ENCODE measurements at places on chromosomes 4 and X.

- DNase-seq = no peak
Observed at GRCh38 chr4:111802191-111802590, 343.1 kb upstream of the FAM241A start.

DNA sequence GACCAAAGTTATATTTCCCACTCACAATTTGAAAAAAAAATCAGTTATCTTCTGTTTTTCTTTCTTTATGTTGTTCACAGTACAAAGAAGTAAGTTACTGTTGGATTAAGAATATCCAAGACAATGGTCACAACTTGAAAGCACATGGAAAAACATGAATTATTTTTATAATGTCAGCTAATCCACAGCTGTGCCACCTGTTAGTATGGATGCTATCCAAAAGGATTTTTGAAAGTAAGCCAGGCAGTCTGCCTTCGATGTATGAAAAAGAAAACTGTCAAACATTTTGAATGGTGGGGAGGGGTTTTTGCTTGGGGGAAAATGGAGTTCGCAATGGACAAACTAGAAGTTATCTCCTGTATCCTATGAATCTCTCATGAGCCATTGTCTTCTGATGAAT lies 6.2 kb downstream of the GPM6A start:
- no peak for DNase-seq

- no peak for DNase-seq
Observed at GRCh38 chr4:88268913-88269312, 15.4 kb downstream of the PPM1K start.

DNA sequence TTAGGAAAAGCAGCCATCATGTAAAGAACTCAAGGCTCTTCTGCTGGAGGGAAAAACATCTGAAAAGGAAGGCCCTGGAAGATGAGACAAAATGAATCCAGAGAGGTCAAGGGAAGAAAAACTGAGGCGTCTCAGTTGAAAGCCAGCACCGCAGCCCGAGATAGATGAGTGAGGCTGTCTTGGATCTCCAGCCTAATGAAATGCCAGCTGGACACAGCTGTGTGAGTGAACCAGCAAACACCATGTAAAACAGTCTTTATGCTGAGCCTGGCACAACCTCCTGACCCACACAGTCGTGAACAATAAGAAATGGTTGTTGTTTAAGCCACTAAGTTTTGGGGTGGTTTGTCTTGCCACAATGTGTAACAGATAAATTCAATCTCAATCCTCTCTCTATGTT lies 48.6 kb upstream of the RASL11B start:
- no peak for DNase-seq

DNA sequence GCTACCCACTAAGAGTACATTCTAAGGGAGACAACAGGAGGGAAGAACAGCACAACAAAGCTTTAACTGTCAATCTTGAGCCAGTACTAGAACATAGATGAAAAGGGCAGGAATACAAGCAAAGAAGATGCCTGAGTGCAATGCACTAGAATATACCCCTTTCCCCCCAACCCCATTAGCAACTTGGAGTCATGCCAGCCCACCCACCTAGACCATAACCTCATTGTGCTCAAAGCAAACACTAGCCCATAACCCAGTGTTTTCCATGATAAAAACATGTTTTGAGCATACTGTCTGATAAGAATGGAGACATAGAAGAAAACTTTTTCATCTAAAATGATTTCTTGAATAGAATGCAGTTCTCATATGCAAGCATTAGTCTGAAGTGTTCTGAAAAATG lies 183.2 kb downstream of the RAP1GDS1 start:
- no peak for DNase-seq

DNA sequence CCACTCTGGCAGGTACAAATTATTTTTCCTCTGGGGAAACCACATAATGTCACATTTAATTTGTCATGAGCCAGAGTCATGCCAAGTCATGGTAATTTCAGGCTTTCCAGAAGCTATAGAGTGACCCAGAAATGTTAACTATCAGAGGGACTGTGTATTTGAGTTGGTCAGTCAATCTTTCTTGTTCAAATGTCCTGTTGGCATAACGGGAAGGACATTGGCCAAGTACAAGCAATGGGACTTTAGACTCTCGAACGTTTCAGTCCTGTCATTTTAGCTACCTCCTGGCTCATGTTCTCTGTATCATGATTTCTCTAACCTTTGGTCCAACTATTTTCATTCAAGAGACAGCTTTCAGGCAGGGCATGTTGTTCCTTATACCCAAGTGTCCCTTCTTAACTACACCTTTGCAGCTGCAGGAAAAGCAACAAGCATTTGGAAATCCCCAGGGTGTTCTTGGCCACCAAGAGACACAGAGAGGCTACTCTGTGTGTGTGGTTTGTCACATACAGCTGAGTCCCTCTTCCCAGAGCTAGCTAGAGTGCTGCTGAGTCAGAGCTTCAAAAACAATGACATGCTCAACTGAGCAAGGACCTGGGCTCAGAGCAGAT lies 142.6 kb downstream of the EGF start:
- no peak for DNase-seq

GRCh38 chr4:146333187-146333894 lies 119.0 kb downstream of the REELD1 start:
- DNase-seq = no peak

DNA sequence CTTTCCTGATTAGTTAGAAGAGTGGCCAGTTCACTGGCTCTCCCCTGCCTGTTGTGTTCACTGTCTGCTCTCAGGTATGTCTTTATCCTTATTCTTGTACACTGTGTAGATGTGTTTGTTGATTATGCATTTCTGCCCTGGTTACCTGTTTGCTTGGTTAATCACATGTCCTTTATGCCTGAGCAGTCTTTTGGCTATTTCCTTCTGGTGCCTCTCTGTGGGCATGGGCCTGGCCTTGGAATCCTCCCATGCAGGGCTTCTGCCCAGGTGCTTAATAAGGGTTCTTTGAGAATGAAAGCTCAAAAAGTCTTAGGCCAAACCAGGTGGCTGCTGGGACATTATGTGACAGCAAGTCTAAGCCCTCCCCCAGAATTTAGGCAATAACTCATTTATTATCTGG lies 26.5 kb downstream of the OTUD6A start:
- DNase-seq = no peak

DNA sequence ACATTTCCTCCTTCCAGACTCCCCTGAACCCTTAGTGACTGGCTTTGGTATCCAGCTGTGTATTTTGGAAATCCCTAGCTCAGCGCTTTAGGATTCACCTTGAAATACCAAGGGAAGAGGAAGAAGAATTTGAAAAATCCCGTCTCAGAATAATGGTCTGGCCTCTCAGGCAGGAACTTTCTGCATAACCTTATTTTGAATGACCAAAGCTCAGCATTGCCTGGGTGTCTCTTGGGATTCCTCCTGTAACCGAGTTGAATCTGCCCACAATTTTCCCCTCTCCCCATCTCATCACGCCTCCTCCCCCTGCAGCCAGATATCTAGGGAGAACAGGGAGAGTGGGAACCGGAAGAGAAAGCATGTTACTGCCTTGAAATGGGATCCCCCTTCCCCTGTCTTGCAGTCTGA lies 116.2 kb downstream of the SMIM20 start:
- DNase-seq = no peak

DNA sequence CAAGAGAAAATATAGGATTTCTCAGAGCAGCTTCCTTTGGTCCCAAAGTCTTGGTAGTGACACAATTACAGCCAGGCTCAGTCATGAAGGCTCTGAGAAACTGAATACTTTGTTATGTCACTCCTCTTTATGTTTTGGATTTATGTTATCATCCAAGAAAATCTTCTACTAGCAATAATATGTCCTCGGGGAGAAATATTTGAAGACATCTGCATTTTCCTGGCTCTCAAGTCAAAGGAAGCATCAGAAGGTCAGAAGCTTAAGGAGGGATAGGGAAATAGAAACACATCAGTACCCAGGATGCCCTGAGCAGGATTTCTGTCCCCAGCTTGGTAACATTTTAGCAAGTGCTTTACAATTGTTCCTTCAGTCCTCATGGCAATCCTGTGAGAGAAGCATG lies 54.0 kb downstream of the C4orf33 start:
- no peak for DNase-seq

GRCh38 chr4:11072999-11073398 lies 355.7 kb downstream of the HS3ST1 start:
- no peak for DNase-seq

- no peak for DNase-seq
Observed at GRCh38 chr4:67983333-67983732, 20.0 kb upstream of the TMPRSS11A start.

GRCh38 chrX:12874581-12874980 lies 7.7 kb downstream of the TLR7 start:
- no peak for DNase-seq

- DNase-seq = no peak
Observed at GRCh38 chr4:15020502-15021286, 18.4 kb downstream of the CPEB2 start.

GRCh38 chr4:42482516-42483327 lies 85.4 kb downstream of the SHISA3 start:
- no peak for DNase-seq

- DNase-seq = no peak
Observed at GRCh38 chr4:4754641-4755040, 104.8 kb upstream of the MSX1 start.

- DNase-seq = no peak
Observed at GRCh38 chr4:104616401-104616820, 121.7 kb upstream of the CXXC4 start.

- no peak for DNase-seq
Observed at GRCh38 chrX:148938348-148938747, 437.9 kb downstream of the AFF2 start.

DNA sequence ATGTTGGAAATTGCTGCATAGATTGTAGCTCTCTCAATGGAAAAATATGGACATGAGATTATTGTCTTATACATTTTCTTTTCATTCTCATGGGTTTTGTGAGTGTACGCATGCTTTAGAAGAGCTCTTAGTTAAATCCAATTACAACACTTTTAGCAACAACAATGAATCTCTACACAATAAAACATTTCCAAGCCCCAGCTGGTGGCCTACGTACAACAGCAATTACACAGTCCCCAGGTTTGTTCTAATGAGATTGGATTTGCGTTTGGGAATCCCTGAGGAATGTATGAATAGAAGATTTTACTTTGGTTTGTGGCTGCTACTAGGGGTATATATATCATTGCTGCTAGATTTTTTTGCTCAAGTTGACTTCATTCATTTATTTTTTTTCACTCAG lies 98.6 kb downstream of the FHDC1 start:
- DNase-seq = no peak

DNA sequence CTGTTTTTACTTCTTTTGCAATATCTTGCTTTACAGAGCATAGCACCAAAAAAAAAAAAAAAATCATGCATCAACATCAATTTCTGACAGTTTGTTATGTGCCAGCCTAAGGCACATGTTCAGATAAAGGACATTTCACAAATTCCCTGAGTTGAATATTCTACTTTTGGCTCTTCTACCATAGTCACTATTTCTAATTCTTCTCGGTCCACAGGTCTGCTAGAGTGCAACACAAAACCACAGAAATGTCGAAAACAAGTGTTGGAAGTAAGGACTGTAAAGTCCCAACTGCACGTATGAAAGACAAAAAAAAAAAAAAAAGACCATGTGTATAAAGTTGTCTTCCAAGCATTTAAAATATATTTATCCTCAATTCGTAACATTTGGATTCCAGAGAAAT lies 494.2 kb upstream of the INTU start:
- DNase-seq = no peak

DNA sequence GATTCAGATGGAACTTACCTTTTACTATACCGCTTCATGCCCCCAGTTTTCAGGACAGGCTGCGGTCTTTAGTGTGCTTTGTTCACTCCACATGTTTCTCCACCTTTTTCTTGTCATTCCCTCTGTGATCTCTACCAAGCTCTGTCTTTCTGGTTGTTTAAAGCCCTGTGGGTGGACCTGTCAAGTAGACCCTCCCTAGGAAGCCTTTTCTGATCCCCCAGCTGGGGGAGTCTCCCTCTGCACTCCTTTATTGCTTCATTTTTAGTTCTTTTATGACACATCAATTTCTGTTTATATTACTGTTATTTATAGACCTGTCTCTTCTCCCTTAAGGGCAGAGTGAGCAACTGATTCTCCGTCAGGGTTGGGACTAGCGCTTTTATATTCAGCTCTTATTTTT lies 150.2 kb downstream of the C4orf33 start:
- DNase-seq = no peak

- no peak for DNase-seq
Observed at GRCh38 chrX:53050841-53051240, 2.3 kb downstream of the GPR173 start.

DNA sequence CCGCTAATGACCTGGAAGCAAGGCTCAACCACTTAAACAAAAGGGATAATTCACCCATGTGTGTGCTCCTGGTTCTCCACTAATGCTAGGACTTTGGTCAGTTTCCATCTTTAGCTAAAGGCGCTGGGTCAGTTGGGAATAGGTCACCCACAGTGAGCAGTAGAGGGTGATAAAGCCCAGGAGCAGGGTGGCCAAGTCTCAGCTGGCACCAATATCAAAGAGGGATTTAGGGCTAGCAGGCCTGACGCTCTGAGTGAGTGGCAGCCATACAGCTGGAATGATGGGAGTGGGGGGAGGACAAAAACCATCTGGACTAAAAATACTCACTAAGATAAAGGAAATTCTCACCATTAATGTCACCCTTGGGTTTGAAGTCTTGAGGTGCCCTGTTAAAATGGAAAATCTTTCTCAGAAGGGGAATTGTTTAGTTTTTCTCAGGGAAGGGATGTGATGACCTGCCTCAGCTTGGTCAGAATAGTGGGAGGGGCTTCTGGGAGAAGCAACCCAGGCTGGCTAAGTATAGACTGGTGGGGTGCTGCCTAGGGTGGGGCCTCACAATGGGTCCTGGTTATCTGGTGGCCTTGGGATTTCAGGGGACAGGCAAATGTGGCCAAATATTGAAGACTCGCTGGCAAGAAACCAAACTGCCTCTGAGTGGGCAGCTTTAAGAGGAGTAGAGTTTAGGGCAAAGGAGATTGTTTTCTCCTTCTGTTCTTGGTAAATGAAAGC lies 47.1 kb downstream of the TSC22D3 start:
- DNase-seq = no peak

DNA sequence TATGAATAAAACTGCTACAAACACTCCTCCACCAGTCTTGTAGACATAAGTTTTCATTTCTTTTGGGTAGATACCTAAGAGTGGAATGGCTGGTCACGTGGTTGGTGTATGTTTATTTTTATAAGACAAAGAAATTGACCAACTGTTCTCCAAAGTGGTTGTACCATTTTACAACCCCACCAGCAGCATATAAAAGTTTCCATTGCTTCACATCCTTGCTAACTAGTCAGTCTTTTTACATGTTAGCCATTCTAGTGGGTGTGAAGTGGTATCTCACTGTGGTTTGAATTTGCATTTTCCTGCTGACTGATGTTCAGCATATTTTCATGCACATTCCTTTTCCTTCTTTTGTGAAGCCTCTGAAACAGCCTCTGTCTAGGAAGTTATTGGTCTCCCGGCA lies 76.2 kb upstream of the ADGRG2 start:
- DNase-seq = no peak

DNA sequence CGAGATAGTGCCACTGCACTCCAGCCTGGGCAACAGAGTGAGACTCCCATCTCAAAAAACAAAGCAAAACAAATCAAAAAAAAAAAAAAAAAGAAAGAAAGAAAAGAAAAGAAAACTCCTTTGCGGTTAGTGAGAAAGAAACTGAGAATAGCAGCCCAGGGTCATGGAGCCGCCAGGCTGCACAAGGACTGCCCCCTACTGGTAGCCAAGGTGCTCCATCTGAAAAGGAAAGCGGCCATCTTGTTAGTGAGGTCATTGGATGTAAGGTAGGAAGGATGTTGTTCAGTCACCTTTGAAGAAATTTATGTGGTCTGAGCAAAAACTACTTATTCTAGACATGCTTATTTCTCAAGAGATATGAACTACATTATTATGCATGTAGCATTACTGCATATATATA lies 660.6 kb upstream of the TENM3 start:
- DNase-seq = no peak
